ENCODE measurements at places on chromosomes 12 and 14.

- H3K36me3 ChIP-seq, result no peaks in the 10 kb centered on the region
- H3K4me3 ChIP-seq, result no peak overlapping the region
- no peak overlapping the region for H3K27ac ChIP-seq
- H3K4me1 ChIP-seq, result no peaks in the 10 kb centered on the region
Measured at GRCh38 chr14:59028476-59029202, 159.8 kb upstream of the DAAM1 start.

DNA sequence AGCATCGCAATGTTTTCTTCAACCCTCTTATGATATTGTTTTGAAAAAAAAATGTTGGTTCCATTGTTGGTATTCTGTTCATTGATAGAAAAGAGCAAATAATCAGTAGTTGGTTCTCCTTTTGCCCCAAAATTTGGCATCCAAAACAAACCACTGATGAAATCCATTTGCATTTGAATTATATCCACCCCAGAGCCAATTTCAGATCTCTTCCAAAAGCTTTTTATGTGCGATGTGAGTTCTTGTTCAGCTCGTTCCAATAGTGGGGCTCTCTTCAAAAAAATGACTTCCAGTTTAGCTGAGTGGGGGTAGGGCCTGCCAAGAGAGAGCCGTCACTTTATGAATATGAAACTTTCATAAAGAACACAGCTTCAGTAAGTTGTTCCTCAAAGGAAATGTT lies 130.7 kb downstream of the DIO2 start:
- H3K27me3 ChIP-seq, result no peaks in the 10 kb centered on the region
- no peak overlapping the region for H3K27ac ChIP-seq
- DNase-seq, result no peak
- H3K4me1 ChIP-seq, result no peaks in the 10 kb centered on the region
- H3K4me3 ChIP-seq, result no peak overlapping the region

DNA sequence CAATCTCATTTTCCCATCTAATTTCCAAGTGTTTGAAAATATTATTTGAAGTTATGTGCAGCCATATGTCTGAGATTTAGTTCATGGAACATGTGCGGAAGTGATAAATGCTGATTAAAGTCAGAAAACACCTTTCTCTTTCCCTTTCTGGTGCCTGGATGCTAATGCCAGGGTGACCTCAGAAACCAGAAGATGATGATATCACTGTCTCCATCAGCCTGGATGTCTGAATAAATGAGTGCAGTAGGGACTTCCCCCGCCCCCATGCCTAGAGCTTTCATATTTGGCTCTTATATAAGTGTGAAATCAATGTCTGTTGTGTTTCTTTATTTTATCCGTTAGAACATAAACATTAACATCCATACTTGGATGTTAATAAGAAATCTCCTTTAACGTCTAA lies 261.9 kb upstream of the LRIG3 start:
- no peaks in the 10 kb centered on the region for H3K36me3 ChIP-seq
- no peak for DNase-seq
- no peaks in the 10 kb centered on the region for H3K4me1 ChIP-seq

DNA sequence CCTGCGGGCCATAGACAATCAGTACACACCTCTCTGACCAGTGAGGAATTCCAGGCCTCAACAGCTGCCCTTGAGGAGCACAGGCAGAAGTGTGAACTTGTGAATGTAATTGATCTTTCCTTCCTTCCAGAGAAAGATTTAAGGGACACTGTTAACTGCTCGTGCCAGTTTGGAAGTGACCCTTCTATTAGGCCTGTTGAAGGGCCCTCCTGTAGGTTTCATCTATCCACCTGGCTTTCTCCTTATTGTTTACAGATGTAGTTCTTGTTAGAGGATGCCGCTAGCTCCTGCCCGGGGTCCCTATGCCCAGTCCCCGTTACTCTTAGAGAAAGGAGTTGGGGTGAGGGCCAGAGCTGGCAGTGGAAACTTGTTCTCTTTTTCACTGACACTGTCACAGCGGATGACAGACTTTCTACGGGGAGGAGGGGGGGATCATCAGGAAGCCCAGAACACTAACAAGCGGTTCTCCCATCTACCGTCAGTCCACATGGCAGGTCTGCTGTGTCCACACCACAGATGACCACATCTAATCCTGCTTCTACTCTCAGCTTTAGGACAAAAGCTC lies 42.6 kb downstream of the SH2B3 start:
- H3K27me3 ChIP-seq, result no peaks in the 10 kb centered on the region
- H3K4me1 ChIP-seq, result peaks cover 4% of the 10 kb centered on the region

GRCh38 chr14:92684801-92685560 lies 63.4 kb downstream of the LGMN start:
- DNase-seq, result no peak
- H3K27ac ChIP-seq, result no peak overlapping the region
- no peaks in the 10 kb centered on the region for H3K4me1 ChIP-seq
- H3K36me3 ChIP-seq, result no peaks in the 10 kb centered on the region
- H3K27me3 ChIP-seq, result no peaks in the 10 kb centered on the region
- no peak overlapping the region for H3K4me3 ChIP-seq
